ENCODE measurements at places on chromosomes 12 and 14.

DNA sequence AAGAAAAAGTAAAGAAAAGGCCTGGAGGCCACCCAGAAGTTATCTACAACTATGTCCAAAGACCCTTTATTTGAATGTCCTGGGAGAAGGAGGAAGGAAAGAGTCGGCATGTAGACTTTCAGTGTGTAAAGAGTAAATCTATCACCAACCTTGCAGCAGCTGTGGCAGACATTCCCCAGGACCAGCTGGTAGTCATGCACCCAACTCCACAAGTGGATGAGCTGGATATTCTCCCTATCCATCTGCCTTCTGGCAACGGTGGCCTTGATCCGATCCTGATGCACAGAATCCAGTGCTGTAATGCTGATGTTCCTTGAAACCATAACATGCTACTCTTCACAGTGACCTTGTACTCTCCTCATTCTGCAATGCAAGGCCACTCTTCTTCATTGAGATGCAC is 27.3 kb downstream of the KRT76 start:
- DNase-seq, result no peak

GRCh38 chr12:47745485-47746041 is 13.1 kb downstream of the RAPGEF3 start:
- no peak for DNase-seq

DNA sequence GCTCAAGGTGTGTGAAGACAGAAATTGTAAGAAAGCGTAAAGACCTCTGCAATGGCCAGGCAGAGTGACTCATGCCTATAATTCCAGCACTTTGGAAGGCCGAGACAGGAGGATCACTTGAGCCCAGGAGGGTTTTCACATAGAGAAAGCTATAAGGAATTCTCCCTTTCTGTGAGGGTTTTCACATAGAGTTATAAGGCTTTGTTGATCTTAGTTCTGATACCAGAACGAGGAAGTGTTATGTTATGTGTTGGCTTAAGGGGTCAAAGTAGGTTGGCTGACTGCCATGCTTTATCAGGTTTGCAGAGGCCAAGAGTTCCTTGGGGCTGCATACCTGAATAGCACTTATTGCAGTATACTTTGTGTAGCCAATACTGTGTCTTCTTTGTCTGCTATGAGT is 139.1 kb downstream of the ERC1 start:
- no peak for DNase-seq

- no peak for DNase-seq
Measured at GRCh38 chr14:105117257-105117646, 51.3 kb downstream of the JAG2 start.

GRCh38 chr12:101238800-101239329 is 28.8 kb upstream of the SLC5A8 start:
- no peak for DNase-seq

- no peak for DNase-seq
Measured at GRCh38 chr14:63616015-63616414, 25.7 kb downstream of the WDR89 start.

DNA sequence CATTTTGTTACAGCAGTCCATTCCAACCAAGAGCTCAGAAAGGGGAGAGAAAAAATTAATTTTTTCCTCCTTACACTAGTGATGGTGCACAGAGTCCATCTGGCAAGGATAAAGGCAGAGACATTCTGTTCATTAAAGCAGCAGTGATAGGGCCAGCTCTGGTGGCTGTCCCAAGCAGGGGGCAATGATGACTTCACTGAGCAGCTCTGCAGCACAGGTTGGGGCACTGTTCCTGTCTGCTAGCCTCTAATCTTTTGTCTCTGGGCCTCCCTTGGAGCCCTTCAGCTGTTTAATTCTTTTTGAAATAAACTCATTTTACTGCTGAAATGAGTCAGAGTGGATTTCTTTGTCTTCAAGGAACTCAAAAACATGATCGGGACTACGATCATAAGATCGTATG is 200.9 kb upstream of the PLXNC1 start:
- no peak for DNase-seq

DNA sequence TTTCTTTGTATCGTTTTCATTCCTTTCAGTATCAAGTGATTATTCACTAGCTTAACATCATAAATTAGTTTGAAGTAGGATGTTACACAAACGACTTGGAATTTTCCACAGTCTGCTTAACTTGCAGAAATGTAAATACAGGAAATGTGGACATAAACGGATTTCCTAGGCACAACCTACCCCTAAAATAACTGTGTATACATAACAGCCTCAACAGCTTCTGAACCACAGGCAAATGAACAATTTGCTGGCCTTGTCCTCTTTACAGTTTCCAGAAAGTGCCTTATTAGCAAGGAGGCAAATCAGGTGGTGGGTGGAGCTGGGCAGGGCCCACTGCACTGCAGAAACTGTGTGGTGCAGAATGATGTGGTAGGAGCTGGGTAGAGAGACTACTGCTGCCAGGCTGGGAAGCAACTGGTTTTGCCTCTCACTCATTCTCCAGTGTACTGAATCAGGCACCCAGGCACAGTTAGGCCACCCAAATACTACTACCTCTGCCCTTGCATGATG is 14.1 kb downstream of the DRAM1 start:
- DNase-seq, result no peak

DNA sequence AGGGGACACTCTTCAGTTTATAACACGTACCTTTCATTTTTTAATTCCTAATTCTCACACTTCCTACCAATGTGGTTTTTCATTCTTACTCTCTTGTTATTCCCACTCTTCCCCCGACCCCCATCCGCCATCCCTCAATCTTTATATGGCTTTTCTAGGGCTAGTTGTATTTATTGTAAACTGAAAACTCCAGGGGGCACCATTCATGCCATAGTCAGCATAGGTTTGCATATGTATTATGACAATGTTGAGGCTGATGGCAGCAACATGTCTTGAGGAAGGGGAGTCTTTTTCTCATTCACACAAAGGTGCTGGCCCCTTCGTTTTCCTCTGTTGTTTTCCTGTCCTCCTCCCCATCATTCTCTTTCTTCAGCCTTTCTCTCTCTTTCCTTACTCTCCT is 27.7 kb upstream of the LTA4H start:
- no peak for DNase-seq

DNA sequence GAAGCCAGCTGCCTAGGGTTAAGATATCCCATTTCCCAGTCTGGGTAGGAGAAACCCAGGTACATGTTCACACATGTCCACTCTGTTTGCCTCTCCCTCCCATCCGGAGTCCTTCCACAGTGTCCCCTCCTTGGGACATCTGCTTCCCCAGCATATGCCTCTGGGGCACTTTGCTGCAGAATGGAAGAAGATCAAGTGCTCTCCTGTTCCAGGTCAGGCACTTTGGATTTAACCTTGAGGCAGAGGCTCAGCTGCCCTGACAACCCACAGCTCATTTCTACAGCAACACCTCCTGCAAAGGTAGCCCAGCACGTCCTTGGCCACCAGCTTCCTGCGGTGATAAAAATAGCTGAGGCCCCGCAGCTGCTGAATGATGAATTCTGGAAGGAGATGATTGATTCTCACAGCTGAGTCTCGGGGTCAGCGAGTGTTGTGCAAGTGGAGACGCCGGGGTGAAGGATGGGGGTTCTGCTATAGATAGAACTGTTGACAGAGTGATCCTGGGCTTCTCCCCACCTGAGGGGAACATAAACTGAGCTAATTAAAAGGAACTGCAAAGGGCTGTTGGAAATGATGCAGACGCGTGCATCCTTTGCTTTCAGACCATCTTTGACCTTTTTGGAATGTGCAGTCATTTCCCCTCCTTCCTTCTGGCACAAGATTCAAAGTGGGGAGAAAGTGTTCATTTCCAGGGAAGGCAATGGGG is 145.0 kb downstream of the SLC38A6 start:
- no peak for DNase-seq

- no peak for DNase-seq
Measured at GRCh38 chr14:93941293-93941910, 14.3 kb downstream of the FAM181A start.

DNA sequence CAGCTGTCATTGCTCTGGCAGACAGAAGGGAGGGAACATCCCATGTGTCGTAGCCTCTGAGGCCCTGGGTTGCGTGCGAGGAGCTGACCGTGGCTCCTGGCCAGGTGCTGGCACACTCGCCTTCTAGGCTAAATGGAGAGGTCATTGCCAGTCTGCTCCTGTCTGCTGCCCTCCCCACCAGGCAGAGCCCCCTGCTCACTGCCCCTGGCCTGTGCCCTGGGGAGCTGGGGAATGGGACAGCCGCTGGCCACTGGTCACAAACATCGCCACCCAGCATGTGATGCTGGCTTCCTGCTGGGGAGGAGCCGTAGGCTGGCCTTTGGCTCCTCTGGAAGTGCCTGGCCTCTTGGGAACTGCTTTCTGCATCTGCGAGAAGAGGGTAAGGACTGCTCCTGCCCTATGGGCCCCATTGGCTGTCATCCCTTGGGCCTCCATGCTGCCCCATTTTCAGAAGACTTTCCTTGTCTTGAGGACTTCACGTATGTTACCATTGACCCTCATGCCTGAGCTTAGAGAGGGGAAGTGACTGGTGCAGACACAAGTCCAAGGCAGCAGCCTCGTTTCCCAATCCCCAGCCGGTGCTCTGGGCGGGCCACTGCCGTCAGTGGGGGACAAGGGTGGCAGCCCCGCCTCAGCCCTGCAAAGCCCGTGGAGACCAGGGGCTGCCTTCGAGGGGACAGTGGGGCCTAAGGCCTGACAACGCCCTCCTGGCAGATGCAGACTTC is 2.0 kb upstream of the TNFAIP2 start:
- DNase-seq, result no peak

DNA sequence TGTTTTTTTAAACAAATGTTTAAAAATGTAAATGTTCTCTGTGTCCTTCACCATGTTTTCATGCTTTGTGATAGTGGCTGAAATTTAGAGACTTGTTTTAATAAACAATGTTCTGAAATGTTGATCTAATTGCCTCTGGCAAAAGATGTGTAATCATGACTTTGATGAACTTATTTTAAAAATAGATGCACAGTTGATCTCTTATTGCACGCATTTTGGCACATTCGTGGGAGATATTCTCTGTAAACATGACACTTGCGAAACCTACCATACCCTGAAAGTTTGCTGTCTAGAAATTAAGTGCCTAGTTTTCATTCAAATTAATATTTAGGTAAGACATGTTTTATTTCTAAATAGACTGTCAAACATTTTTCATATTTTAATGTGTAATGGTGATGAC is 119.7 kb upstream of the DNM1L start:
- no peak for DNase-seq

DNA sequence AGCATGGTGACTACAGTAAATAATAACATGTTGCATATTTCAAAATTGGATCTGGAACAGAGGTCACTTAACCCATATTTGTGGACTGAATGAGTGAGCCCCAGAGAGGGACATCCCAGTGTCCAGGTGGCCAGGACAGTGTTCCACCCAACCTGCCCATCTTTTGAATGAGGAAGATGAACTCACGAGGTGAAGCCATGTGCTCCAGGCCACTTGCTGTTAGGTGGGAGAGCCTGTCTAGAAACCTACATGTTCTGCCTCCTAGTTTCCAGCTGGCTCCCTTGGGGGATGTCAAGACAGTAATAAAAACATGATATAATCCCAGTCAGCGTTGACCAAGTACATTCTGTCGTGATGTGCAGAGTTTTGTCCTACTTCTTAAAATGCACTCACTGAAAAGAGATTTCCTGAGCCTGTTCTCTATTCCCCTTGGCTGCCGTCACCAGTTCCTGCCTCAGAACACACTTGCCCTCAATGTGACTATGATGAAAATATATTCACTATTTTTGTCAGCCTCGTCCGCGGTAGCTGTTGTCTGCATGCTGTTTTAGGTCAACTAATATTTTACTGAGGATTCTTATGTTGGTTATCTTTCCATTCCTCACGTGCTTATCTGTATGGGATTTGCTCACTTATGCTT is 25.7 kb downstream of the TSPAN9 start:
- DNase-seq, result no peak

GRCh38 chr12:62860501-62861411 is 74.2 kb downstream of the PPM1H start:
- DNase-seq, result no peak

GRCh38 chr14:60677701-60678100 is 28.4 kb upstream of the SIX1 start:
- no peak for DNase-seq

DNA sequence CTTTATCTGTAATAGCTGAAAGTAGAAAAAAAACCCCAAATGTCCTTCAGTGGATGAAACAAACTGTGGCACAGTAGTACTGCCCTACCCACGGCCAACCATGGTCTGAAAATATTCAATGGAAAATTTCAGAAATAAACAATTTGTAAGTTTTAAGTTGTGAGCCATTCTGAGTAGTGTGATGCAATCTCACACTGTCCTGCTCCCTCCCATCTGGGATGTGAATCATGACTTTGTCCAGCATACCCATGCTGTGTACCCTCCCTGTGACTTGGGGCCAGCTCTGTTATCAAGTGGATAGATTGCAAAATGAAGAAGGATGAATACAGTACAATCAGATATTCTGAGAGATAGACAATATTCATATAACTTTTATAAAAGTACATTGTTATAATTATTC is 106.2 kb downstream of the SMOC1 start:
- no peak for DNase-seq

- no peak for DNase-seq
Measured at GRCh38 chr14:76154539-76155126, 2.9 kb downstream of the GPATCH2L start.

DNA sequence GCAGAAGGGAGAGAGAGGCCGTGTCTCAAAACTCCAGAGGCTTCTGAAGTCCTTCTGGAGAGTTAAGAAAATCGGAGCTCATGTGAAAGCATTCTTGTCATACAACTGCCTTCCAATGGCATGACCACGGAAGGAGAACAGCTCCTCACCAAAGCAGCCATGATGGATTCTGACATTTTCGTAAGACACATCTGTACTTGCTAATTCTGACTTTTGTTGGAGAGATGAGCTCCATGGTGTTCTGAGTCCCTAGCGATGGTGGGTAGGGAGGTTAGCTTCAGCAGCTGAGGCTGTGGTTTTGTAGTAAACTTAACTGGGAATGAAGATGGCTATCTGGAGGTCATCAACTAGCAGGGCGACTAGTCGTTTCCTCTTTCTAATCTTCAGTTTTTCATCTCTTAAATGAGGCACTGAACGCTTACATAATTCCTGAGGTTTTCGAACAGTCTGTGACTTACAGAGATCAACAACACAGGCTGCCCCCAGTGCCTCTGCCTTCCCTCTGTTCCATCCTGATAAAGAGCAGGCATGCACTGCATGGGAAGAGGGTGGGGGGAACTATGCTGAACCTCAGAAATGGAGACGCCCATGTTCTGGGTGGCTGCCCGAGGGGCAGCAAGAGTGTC is 28.6 kb upstream of the DICER1 start:
- no peak for DNase-seq

- DNase-seq, result no peak
Measured at GRCh38 chr14:104856157-104856868, 8.8 kb upstream of the CEP170B start.

Measured in T1000 (cell line).